ENCODE measurements at places on chromosomes 5 and 9. TPM values are rescaled to one million over a fixed set of nuclear protein-coding genes. Genes with fewer than 3 reads are reported as not detected.

PKD2L2 gene
- not detected for polyA plus RNA-seq

CDC14B gene
- 5.7 TPM for polyA plus RNA-seq

ZNF883 gene
- 6.6 TPM for polyA plus RNA-seq

MOCS2 gene
- 31.6 TPM for polyA plus RNA-seq

TLX3 gene
- 11.1 TPM for polyA plus RNA-seq

GRCh38 chr9:113482991-113483675 is 19.6 kb downstream of the RGS3 start:
- no peak for DNase-seq

DNA sequence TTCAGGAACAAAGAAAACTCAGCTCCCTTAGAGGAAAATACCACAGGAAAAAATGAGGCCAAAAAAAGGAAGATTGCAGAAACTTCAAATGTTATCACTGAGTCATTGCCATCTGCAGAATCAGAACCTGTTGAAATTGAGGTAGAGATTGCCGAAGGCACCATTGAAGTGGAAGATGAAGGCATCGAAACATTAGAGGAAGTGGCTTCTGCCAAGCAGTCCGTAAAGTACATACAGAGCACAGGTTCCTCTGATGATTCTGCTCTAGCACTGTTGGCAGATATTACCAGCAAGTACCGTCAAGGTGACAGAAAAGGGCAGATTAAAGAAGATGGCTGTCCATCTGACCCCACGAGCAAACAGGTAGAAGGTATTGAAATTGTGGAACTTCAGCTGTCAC is 30.8 kb upstream of the NIM1K start:
- no peak for DNase-seq

DNA sequence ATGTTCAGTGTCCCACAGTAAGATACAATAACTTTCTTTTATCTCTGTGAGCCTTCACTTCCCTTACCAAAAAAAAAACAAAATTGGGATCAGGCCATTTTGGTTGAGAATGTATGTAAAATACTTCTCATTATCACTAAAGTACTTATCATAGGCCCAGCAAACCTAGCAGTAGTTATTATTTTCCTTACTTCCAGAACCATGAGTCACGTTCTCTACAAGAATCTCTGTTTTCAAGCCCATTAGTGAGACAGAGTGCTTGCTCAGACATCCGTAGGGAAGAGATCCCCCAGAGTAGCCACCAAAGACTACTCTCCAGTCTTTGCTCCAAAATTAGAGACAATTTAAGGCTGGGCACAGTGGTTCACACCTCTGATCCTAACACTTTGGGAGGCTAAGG is 103.9 kb upstream of the NR5A1 start:
- DNase-seq = no peak

DNA sequence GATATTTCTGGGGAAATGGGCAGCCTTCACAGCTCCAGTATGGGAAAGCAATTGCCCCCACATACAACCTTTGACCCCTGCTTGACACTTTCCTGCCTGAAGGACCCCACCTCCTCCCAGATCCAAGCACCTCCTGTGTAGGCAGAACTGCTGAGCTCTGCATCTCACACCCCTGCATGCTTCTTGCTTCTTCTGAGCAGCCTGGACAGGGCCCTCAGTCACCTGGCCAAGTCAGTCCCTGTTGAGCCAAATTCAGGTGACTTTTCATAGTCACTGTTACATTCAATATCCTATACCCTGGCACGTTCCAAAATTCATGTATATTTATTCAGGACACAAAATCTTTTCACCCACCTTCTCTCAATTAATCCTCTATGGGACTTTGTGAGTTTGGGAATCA is 30.4 kb upstream of the CTSL start:
- DNase-seq = no peak

GRCh38 chr5:929596-929995 is 36.9 kb downstream of the TRIP13 start:
- no peak for DNase-seq

DNA sequence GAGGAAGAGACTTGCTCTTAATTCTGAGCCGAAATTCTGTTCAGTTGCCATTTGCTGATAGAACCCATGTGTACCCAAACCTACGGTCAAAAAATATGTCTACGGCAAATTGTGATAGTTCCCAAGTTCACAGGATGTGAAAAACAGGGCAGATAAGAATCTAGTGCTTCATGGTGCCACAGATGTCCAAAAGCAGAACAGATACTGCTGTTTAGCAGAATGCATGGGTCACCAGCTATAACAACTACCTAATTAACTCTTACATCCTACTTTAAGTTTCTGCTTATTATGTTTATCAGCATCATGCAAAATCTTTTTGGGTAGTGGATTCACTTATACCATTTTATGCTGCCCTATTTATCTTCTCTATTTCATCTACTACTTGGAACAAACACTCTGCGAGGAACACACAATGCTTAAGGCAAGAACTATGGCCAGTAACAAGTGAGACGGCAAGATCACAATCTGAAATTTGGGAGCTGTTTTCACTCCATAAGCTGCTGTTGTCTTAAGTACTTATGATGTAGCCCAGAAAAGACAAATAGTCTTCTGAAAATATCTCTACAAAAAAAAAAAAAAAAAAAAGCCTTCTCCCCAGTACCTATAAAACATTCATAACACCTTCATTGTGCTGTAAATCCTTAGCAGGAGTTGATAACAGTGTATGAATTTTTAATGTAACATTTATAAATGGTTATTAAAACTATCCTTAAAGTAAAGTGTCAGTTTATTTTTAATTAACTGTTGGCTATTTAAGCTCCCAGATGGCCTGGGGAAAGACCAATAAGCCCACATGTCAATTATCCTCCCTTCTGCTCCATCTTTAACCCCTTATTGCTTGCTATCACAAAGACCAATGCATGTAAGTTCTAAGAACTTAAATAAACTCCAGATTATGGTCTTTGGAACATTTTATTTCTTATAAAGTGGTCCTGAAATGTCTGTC is 232.3 kb downstream of the TLR4 start:
- DNase-seq = no peak

DNA sequence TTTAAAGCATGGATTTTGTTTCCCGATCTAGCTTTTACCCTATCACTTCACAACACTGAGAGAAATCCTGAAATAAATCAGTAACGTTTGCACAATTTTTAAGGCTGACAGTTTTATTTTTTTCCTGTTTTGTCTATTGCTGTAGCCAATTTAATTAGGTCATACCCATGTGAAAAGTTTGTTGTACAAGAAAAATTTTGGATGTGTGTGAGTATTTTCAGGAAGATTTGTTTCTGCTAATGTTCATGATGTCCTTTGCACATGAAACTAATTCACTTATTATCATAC is 237.8 kb downstream of the ARRDC3 start:
- DNase-seq = no peak

Measured in brain (organoid and tissue), 16 donors.